NCI-H345 (cell line): ENCODE measurements at places on chromosomes 4 and X.
A peak's percentile ranks its signal among the peaks of the same experiment; 100 is the strongest.

GRCh38 chr4:825971-826330 is at the start of gene CPLX1:
Gene CPLX1, minus strand, starts transcription at chr4:826129. Its CDS starts 1,607 bp downstream, at chr4:824522.
- DNase-seq = peak; percentile 69

GRCh38 chr4:150541681-150542080 is 40.3 kb upstream of the MAB21L2 start:
- DNase-seq = no peak

DNA sequence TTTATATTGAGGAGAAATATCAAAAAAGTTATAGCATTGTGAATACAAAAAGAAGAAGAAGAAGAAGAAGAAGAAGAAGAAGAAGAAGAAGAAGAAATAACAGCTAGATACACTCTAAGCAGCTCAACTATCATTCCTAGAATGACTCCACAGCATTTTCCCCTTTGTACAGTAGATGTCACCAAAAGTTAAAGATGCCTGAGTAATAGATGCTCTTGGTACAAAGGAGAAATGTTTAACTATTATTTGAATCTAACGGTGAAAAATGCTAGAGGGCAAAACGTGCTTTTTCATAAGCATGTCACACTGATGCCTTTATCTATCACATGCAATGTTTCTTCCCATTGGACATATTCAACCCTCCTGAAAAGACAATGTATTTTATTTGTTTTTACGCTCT is 178.4 kb upstream of the GPRIN3 start:
- no peak for DNase-seq

DNA sequence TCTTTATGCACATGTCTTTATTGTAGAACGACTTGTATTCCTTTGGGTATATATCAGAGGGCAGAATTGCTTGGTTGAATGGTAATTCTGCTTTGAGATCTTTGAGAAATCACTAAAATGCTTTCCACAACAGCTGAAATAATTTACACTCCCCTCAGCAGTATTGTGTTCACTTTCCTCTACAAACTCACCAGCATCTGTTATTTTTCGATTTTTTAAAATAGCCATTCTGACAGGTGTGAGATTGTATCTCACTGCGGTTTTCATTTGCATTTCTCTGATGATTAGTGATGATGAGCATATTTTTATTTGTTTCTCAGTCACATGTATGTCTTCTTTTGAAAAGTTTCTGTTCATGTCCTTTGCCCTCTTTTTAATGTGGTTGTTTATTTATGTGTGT is 459.8 kb downstream of the PABPC4L start:
- DNase-seq = no peak

GRCh38 chrX:1012678-1013300 is 199.7 kb downstream of the CRLF2 start:
- DNase-seq = no peak

GRCh38 chrX:20374900-20375438 is 108.3 kb upstream of the RPS6KA3 start:
- no peak for DNase-seq

GRCh38 chr4:119939071-119939995 is 127.3 kb downstream of the MAD2L1 start:
- no peak for DNase-seq

GRCh38 chr4:184648313-184649025 is 778 bp downstream of the CASP3 start:
- DNase-seq = peak; percentile 29

DNA sequence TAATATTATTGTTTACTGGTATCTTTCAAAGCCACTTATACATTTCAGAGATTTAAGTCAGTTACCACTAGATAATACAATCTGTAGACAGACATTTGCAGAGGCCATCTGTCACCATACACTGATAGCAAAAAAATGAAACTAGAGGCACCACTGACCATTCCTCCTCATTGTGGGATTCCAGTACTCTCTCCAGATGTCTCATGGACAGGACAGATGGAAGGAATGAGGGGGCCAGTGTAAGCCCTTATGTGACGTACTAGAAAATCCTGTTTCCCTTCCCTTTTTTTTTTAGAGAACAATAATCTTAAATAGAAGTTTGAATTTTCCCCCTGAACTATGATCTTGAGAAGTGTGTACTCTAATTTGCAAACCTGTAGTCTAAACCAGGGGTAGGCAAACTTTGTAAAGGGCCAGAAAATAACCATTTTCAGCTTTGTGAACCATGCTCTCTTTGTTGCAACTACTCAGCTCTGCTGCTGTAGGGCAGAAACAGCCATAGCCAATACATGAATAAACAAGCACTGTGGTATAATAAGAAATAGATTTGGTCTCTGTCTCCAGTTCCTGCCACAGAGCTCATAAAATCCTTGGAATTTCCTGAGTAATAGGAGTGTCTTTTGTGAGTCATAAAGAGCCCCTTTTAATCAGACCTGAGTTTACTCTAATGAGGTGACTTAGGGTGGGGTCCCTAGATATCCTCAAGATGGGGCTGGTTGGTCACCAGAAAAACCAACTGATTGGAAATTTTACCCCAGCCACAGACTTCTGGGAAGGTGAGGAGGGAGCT is 90.4 kb downstream of the MOSPD2 start:
- DNase-seq = no peak

DNA sequence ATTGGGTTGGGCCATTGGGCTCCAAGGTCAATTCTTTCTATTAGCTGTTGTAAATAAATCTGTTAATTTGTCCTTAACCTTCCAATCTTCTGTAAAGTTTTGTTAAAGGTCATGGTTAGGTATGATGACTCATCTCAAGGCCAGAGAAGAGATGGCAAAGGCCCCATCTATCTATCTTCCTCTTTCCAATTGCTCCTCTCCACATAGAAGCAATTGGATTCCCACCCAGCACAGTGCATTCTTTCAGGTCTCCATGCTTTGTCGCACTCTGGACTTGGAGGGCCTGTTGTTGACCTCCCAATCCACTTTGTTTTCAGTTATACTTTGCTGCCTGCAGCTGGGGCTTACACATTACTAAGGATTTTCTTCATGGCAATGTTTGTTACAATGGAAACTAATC is 118.5 kb downstream of the MFAP3L start:
- no peak for DNase-seq

DNA sequence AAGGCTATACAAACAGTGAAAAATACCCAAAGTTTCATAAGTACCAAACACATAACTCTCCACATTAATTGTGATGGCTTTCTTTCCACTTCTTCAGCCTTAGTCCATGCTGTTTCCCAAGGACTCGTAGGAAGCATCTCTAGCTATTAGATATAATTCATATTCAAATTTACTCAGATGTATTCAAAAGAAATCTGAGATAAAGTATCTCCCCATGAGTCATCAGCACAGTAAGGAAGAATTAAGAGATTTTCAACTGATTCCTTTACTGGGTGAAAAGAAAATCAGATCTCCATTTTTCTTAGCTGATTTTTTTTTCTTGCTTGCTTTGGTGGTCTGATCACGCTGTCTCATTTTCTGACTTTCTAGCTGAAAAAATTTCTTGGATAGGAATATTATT is 71.7 kb downstream of the MID1 start:
- no peak for DNase-seq

DNA sequence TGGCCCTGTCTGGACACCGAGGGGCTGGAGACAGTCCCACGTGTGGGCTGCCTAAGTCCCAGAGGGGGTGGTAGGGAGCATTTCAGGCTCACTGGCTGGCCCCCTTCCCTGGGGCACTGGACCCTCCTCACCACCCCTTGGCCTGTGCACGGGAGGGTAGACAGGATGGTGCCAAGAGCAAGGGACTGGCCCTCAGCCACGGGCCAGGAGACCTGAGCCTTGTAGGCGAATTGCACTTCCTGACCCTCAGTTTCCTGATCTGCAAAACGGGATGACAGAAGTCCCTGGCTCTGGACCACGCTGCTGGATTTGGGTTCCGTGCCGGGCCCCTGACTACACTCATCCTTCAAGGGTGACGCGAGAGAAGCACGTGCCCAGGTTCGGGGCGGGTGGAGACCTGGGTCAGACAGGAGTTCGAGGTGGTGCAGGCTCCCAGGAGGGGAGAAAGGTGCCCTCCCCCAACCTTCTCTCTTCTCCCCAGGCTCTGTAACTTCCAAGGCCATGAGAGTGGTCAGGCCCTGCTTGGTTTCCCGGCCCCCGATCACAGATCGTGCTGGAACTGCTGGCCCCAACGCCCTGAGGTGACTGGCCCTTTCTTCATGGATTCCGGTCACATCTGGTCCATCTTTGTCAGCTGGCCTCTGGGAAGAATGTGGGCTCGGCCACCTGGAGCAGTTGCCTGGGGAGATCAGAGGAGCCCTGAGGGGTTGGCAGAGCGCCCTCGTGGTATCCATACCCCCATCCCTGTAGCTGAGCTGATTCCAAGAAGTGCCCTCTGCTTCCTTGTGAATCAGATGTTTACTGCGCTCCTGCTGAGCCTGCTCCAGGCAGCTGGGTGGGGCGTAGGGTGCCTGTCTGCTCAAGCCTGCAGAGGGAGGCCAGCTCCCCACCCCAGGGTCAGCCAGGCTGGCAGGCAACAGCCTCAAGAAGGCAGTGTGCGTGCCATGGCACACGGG is 3.3 kb downstream of the SH3BP2 start:
- DNase-seq = no peak

DNA sequence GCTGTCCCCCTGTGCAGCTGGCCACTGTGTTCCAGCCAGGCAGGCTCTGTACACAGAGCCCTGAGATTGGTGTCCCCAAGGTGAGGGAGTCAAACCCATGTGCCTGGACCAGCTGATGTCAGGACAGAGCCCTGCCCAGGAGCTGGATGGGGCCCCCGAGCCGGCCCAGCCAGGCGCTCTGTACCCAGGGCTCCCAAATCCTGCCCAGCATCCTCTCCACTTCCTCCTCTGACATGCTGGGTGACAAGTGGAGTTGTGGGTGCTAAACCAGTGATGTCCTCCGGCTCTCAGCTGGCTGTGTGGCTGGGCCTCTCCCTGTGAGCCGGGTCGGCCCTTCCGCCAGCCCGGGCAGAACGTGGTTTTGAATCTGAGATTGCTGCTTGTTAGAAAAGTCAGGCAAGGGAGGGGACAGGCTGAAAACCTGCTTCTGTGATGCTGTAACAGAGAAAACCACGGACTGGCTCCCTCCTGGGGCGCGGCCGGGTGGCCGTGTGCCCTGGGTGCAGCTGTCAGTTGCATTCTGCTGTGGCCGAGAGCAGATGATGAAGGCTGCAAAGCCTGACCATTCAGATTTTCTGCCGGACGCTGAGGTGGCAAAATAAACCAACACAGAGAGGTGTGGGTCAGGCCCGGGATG is 7.9 kb upstream of the CPLX1 start:
- DNase-seq = no peak

DNA sequence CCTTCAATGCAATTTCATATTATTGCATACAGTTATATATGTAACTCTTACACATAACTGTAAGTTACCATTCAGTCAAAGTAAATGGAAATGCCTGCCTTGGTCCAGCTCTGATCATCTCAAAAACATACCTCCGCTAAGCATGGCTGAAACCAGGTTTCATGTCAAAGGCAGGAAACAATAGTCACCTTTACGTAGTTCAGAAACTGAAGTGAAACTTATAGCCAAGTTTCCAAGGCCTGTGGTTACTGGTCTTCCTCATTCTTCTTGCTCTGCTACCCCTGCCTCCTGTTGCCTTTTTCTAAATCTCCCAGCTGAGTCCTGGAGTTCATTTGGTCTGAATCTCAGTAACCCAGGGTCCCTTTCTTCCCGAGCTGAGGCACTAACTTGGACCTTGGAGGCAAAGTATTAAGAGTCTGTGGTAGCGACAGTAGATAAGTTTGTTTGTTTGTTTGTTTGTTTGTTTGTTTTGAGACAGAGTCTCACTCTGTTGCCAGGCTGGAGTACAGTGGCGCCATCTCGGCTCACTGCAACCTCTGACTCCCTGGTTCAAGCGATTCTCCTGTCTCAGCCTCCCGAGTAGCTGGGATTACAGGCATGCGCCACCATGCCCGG is 30.8 kb downstream of the DAPP1 start:
- no peak for DNase-seq

- peak; percentile 77 for DNase-seq
These were observed 37.8 kb upstream of the SLC9A7 start for GRCh38 chrX:46796574-46797191.

- no peak for DNase-seq
These were observed 9.6 kb downstream of the GTPBP6 start for GRCh38 chrX:308821-309520.

GRCh38 chr4:60396341-60397049 is 803.6 kb upstream of the ADGRL3 start:
- no peak for DNase-seq

DNA sequence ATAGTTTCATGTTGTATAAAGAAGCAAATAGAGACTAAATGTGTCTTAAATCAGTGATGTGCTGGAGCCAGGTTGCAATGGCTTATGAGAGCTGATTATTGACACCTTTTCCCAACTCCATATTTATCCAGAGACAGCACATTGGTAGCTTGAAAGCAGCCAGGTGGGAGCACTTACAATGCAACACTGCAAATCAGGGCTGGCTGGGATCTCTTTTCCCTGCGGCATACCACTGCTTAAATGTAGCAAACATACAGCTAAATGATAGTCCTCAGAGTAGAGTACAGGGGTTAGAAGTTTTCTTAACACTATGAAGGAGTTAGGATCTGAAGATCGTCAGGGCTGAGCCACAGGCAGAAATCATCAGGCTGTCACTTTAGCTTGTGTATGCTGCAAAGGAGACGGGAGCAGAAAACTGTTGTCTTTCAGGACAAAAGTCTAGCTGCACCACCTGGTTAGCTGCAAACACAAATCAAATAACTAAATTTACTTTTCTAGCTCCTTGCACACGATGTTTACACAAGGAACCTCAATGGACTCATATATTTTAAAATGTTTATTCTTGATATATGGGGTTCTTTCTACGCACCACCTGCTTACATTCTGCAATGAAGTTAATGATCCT is 527.3 kb downstream of the TLL1 start:
- peak; percentile 72 for DNase-seq

DNA sequence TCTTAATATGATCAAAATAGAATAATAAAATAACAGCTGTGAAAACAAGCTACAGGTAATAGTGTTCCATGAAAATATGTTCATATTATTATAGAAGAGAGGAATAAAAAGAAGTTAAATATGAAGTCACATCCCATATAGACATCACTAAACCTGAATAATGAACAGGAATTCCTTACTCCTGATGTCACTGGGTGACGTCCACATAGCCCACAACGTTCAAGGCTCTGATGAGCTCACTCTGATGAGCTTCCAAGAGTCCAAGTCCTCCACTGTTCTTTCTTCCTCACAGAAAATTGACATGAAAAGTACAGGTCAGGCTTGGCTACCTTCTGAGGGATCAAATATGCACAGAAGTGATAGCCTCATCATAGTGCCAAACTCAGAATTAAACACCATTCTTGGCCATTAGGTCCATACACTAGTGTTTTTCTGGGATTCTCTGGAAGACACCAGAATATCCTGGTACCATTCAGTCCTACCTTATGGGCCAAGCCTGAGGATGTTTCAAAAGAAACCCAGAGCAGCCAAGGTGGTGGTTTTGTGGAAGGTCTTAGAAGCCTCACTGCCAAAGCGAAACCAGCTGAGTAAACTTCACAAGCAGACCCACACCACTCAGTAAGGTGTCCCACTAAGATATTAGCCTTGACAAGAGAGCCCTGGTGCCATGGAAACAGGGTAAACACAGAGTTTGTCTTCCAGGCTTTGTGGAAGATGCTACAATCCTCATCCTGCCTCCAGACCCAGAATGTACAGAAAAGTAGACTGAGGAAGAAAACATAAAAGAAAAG is 138.4 kb upstream of the HHIP start:
- no peak for DNase-seq
